ENCODE measurements at places on chromosomes 13 and 19.

DNA sequence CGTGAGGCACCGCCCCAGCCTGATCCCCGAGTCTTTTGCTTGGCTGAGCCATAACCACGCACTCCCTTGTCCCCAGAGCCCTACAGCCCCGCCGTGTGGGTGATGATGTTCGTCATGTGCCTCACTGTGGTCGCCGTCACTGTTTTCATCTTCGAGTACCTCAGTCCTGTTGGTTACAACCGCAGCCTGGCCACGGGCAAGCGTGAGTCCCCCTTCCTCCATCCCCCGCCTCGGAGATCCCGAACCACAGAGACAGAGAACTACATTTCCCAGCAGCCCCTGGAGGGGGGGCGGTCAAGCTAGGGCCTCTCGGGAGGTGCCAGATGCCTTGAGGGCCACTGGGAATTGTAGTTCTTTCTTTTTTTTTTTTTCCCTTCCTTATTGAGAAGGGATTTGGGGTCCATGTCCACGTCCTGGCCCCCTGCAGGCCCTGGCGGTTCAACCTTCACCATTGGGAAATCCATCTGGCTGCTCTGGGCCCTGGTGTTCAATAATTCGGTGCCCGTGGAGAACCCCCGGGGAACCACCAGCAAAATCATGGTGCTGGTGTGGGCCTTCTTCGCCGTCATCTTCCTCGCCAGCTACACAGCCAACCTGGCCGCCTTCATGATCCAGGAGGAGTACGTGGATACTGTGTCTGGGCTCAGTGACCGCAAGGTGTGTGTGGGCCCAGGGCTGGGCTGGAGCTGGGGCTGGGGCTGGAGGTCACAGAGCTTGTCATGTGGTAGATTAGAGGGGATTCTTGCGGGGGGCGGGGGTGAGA lies 25.9 kb downstream of the GRIN2D start:
- DNase-seq, result peak; percentile 65

DNA sequence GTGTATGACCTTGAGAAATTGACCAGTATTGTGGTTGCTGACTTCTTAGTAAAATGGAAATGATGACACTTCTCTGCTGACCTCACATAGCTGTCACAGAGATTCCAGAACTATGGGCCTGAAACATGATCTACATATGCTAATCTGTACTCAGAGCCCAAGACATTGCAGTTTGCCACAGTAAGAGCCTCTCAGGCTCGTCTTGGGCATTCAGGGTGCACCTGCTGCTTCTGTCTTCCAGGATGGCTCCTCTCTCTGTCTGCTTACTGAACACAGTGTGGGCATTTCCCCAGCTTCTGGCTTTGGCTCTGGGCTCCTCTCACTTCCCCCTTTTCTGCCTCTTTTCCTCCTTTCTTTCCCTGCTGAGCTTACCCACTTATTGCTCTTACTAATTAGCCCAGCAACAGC lies 22.3 kb upstream of the SLC46A3 start:
- no peak for DNase-seq

- DNase-seq, result no peak
Observed at GRCh38 chr19:18171605-18172327, 1.8 kb upstream of the IFI30 start.

DNA sequence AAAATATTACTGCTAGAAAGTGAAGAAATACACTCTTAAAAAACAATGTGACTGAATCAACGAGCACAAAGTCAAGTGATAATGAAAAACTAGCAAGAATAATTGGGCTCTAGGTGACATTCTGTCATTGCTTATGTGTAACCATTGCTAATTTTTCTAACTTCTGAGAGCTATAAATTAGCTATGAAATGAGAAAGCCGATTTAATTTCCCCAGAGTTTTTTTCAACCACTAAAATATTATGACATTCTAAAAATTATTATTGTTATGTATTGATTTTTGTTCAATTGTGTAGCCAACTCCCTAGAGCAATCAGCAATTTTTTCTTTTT lies 458.6 kb upstream of the ATXN8OS start:
- DNase-seq, result no peak

DNA sequence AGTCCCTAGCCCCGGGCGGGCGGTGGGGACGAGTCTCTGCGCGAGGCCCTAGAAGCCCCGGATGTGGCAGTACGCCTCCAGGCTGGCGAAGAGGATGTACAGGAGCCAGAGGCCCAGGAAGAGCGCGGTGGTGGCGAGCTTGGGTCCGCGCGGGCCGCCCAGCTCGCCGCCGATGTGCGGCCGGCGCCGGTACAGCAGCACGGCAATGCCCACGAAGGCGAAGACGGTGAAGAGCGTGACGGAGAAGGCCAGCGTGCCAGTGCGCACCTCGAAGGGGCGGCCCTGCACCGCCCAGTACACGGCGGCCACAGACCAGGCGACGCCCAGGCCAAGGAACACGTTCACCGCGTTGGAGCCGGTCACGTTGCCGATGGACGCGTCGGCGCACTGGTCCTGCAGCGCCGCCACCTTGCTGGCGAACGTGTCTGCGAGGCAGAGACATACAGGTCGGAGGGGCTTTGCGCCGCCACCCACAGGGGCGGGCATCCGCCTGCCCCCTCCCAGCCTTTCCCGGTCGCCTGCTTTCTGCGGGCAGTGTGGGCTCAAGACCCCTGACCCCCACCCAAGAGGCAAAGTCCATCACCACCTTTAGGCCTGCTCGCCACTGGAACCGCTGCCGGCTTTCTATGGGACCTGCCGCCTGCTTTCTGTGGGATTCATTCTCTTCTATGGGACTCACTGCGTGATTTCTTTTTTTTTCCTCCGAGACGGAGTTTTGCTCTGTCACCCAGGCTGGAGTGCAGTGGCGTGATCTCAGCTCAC lies 10.9 kb upstream of the MEIS3 start:
- no peak for DNase-seq

DNA sequence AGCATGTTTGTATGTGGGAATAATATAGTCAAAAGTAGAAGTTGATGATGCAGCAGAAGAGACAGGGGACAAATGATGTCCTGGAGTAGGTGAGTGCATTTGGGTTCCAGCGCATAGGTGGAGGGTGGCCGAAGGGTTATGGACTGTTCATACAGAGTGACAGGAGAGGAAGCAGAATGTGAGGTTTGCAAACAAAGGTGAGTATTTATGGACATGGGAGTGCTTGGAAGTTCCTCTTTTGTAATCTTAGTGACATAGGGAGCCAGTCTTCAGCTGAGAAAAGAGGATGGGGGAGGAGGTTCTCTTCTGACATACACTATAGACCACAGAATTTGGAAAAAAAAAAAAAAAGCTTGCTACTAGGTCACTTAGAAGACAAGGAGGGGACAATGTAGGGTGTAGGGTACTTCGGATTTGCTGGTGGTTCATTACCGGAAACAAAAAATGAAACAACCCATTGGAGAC lies 331.6 kb downstream of the DLEU7 start:
- DNase-seq, result no peak

- DNase-seq, result no peak
Observed at GRCh38 chr13:28559636-28560259, 64.8 kb upstream of the FLT1 start.

GRCh38 chr13:45341799-45342500 lies 967 bp upstream of the TPT1 start:
- no peak for DNase-seq

GRCh38 chr13:53336441-53337160 lies 308.0 kb downstream of the OLFM4 start:
- DNase-seq, result no peak

GRCh38 chr19:39133431-39134270 lies 8.1 kb downstream of the PAK4 start:
- no peak for DNase-seq

Data from naive thymus-derived CD8-positive, alpha-beta T cell (primary cell).